ENCODE measurements at places on chromosomes 5 and 9. TPM values are rescaled to one million over a fixed set of nuclear protein-coding genes. Genes with fewer than 3 reads are reported as not detected.

PRR16 gene
- not detected for total RNA-seq

FOXD4L5 gene
- 0.21 TPM for total RNA-seq

PCDHB15 gene
- total RNA-seq = not detected

MSX2 gene
- not detected for total RNA-seq

MYOT gene
- total RNA-seq = not detected

SPINK6 gene
- not detected for total RNA-seq

Data from natural killer cell treated with Interleukin-12 subunit alpha and Interleukin-12 subunit beta and Interleukin-15 and Interleukin-18, amount 100 ng/mL, for 72 hours (primary cell).